ENCODE measurements at places on chromosomes 2 and 18.

GRCh38 chr18:23181547-23181946, 46.3 kb downstream of the CABLES1 start:
- DNase-seq: peak; percentile 45

DNA sequence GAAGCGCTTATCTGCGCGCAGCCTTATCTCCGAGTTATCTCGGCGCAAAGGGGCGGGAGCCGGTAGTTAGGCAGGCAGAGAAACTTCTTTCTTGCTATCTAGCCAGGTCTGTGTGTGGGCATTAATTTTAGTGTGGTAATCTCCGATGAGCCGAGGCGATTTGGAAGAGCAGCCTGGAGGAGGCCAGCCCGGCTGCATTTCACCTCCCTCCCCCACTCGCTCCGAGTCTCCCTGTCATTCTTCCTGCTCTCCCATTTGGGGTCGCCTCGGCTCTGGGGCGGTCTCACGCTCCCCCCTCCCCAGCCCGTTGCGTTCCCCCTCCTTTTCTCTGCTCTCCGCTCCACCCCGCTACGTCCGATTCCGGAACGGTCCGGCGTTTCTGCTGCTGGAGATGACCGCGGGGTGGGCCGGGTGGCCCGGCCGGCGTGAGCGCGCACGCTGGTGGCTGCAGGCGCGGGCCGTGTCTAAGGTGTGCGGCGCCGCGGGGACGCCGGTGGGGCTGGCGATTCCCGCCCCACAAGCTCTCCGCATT, 566 bp downstream of the GATA6 start:
- DNase-seq: no peak

GRCh38 chr2:233245406-233245805, 6.1 kb upstream of the ATG16L1 start:
- DNase-seq: no peak

GRCh38 chr2:239601880-239602279, 201.1 kb upstream of the HDAC4 start:
- no peak for DNase-seq

DNA sequence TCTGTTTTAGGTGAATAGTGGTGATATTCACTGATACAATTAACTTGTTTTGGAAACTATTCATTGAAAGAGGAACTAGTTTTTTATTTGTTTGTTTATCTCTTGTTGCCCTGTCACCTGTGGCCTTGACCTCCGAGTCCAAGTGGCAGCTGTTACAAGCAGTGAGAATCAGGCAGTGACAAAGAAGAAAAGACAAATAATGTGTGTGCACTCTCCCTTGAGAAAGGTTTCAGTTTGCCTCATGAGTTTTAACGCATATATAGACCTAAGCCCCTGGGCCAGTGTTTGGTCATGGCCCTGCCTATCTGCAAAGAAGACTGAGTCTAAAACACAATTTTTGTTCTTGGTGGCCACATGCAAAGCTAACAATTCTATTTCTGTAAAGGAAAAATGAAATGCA, 15.3 kb downstream of the KYNU start:
- DNase-seq: no peak

DNA sequence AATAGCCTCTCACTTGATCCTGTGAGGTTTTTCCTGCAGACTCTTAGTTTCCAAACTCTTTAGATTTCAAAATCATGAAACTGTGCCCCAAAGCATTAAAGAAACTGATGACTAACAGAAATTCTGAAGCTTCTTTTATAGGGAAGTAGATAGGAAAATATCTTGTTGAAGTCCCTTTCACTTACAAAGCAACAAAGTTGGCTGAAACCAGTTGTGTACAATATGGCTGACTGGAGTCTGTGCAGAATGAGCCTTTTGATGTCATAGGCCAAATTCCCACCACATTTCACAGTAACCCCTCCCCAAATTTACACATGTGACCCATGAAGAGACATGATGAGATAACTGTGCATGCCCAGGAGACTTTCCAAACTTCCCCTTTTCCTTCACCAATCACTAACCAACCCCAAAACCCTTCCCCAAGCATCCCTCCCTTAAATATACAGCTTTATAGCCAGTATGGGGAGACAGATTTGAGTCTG, 61.7 kb upstream of the NCK2 start:
- no peak for DNase-seq

- no peak for DNase-seq
Measured at GRCh38 chr2:194346193-194346592, 1310.8 kb upstream of the SLC39A10 start.

- DNase-seq: no peak
Measured at GRCh38 chr18:398935-399630, 101.4 kb downstream of the COLEC12 start.

GRCh38 chr18:3153107-3153704, 66.6 kb downstream of the MYOM1 start:
- DNase-seq: no peak

- DNase-seq: peak; percentile 21
Measured at GRCh38 chr2:179020156-179020750, 29.7 kb downstream of the CCDC141 start.

DNA sequence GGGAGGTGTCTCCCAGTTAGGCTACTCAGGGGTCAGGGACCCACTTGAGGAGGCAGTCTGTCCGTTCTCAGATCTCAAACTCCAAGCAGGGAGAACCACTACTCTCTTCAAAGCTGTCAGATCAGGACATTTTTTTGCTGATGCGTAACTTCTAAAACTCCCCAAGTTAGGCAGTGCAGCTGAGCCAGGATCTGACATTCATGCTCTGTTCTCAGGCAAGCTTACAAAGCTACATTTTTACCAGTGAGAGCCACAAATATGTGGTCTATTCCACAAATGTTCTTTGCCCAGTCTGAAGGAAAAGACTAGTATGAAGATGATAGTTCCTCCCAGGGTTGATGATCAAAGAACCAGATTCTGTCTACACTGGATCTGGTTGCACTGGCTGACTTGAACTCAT, 184.1 kb downstream of the MTCL1 start:
- no peak for DNase-seq

GRCh38 chr18:23186781-23187180, 51.5 kb downstream of the CABLES1 start:
- DNase-seq: no peak

- DNase-seq: no peak
Measured at GRCh38 chr2:235047171-235048160, 95.6 kb downstream of the SH3BP4 start.

DNA sequence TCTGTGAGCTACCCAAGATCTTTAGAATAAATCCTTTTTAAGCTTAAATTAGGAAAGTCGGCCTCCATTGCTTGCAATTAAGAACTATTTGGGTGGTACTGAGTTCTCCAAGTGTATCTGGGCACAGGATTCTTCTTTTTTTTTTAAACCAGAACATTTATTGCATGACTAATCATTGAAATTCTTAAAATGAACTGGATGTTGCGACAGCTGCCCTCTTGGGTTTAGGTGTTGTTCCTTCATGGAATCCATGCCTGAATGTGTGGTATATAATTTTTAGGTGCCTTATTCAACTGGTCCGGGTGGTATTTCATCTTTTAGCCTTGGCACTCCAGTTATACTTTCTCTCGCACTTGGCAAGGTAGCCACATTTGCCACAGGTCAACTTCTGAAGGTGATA, 14.5 kb upstream of the KCNK3 start:
- DNase-seq: no peak

DNA sequence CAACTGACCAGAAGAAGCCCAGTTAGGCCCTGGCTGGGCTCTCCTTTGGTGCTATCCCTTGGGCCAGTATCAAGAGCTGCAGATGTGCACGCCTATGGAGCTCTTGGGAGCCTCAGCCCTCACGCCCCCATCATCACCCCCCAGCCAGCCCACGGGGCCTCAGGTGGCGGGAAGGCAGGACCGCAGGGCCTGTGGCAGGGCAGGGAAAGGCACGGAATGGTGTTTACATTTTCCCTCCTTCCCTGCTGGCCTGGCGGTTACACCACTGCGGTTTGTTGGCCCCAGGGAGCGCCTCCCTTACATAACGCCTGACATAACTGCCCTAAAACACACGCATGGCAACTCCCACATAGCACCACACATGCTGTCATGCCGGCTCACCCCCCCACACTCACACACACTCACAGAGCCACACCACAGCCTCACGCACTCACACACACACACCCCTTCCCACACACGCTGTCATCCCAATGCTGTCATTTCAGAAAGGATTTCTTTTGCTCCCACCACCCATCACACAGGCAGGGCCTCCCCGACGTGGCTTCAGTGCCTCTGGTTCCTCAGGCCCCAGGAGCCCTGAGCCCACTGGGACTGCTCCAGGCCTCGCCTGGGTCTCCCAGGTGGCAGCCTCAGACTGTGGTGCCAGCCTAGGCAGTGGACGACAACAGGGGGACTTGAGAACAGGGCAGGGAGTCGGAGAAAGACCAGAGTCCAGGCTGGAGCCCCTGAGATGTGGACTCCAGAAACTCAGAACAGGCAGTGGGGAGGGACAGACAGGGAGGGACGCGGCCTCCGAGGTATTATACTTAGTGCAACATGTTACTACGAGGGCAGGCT, 15.7 kb downstream of the ZFP36L2 start:
- DNase-seq: no peak

- DNase-seq: peak; percentile 76
Measured at GRCh38 chr18:78407466-78407844, 572.2 kb upstream of the SALL3 start.

- no peak for DNase-seq
Measured at GRCh38 chr2:199926806-199927205, 15.7 kb downstream of the C2orf69 start.

GRCh38 chr18:65372904-65373303, 377.9 kb upstream of the CDH7 start:
- DNase-seq: no peak

All from NCI-H2029 treated with DMSO at 0.1 percent for 48 hours (cell line).